ENCODE measurements at places on chromosomes 3 and 15.

GRCh38 chr3:149752788-149753136 lies 473 bp upstream of the COMMD2 start:
- no peak for DNase-seq

- peak; percentile 58 for DNase-seq
Observed at GRCh38 chr3:8266730-8267131, 234.9 kb upstream of the LMCD1 start.

DNA sequence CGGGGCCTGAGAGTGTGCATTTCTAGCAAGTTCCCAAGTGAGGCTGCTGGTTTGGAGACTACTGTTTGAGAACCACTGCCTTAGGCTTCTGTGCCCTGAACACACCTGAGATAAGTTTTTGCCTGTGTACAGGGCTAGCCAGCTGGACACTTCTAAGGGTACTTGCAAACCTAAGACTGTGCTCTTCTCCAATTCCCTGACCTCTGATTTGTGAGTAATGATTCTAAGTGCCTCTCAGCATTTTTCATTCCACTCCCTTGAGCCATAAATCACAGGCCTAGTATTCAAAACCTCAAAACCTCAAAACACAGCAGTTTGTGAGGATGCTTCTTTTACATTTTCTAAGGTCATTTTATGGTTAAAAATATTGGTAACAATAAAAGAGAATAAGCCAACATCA lies 148.4 kb downstream of the CHST2 start:
- peak; percentile 15 for DNase-seq

- no peak for DNase-seq
Observed at GRCh38 chr3:3302964-3303363, 123.5 kb upstream of the CRBN start.

DNA sequence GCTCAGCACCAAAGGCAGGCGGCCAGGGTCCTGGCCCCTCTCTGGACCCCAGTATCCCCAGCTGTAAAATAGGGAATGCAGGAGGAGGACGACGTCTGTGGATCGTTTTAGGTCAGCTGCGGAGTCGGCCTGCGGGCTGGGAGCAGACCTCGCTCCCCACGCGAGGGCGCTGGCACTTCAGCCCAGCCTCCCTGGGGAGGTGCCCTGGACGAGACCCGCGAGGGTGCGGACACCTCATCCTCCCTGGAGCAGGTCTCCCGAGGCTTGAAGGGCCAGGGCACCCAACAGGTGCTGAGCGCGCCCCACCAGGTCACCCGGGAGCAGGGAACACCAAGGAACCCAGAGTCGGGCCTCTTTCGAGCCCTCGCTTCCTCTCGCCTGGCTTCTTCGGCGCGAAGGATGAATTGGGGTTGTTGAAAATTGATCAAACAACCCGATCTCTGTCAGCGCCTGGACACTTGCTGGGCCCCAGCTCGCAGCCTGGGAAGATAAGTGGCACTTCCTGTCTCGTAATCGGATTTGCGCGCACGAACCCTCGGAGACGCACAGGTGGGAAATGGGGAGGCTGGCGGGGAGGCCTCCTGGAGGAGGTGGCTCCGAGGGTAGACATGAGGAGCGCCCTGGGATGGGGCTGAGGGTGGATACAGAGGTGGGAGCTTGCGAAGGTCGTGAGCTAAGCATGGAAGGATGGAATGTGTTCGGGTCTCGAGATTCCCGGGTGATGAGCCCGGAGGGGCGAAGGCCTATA lies 588 bp upstream of the VIPR1 start:
- DNase-seq: peak; percentile 27

GRCh38 chr3:183252973-183253527 lies at the start of gene B3GNT5:
TSS of gene B3GNT5 (plus strand) at chr3:183253253. CDS start at chr3:183269799, 16,546 bp downstream.
- DNase-seq: no peak

- DNase-seq: no peak
Observed at GRCh38 chr3:158775426-158776410, 26.1 kb upstream of the MFSD1 start.

DNA sequence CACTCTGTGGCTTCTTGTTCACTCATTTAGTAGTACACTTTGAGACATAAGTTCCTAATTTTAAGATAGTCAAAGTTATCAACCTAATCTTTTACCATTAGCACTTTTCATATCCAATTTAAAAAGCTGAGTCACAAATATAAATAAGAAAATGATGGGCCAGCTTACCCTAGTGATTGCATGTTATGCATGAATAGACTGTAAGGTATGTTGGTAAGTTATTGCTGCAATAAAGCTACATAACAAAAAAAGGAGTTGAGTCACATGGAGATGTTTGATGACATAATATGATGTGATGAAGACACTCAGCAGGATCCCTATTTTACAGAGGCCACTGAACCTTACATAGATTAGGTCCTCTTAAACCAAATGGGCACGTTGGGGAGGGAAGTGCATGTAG lies 161.3 kb downstream of the OCA2 start:
- peak; percentile 41 for DNase-seq

GRCh38 chr3:172698631-172699030 lies 12.2 kb downstream of the NCEH1 start:
- DNase-seq: no peak

DNA sequence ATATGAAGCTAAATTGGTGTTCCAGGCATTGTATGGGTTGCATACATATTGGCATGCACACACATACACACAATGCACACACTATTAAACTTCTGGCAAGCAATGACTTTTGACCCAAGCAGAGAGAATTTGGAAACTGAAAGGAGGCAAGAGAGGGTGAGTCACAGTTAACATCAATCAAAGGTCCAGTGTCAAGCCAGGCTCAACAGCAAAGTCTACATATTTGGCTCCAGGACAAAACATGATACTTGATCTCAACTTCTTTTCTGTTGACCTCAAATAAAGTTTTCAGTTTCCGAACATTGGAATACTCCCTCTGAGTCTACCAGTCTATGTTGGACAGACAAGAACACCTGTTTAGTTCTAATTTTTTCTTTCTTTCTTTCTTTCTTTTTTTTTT lies 28.3 kb downstream of the IL12A start:
- no peak for DNase-seq

GRCh38 chr3:189457201-189457607 lies 174.0 kb upstream of the TP63 start:
- DNase-seq: peak; percentile 22

DNA sequence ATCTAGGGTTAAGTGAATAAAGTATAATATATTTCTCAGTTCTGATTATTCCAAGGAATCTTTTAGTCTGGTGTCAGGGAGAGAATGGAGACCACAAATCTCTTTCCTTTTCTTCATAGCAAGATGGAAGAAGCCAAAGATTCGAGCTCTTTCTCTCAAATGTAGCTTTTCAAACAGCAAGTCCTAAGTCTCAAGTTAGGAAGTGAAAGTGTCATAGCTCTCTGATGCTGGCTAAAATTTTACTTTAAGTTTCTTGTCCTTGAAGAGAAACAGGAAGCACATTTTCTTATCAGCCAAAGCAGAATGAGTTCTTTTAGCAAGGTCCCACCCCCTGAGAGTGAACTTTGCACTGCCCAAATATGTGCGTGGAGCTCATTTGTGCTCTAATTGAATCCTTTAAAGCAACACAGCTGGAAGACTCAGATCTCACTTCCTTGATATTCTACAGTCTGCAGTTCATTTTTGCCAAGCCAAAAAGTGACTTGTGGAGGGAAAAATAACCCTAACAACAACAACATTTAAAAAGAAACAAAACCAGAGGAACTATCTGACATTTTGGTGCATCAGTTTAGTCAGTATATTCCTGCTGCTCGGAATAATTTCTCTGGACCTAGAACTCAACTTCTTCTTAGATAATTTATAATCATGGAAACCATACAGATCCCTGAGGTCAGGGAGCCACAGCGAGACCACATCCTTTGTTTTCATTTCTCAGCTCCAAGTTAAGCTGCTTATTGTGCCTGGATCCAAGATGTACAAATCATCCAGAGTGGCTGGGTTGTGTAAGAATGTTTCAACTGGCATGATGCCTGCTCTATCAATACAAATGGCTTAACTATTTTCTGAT lies 238.7 kb upstream of the P2RY1 start:
- peak; percentile 82 for DNase-seq

GRCh38 chr3:149646181-149646766 lies 11.6 kb downstream of the WWTR1 start:
- DNase-seq: peak; percentile 84

- DNase-seq: no peak
Observed at GRCh38 chr3:50862221-50862620, 187.5 kb downstream of the DOCK3 start.

GRCh38 chr3:52742418-52743041 lies 28.2 kb downstream of the NEK4 start:
- DNase-seq: peak; percentile 22

- no peak for DNase-seq
Observed at GRCh38 chr3:159627634-159628033, 361.0 kb upstream of the IL12A start.

GRCh38 chr3:119296727-119297122 lies 2.5 kb downstream of the ARHGAP31 start:
- DNase-seq: no peak

DNA sequence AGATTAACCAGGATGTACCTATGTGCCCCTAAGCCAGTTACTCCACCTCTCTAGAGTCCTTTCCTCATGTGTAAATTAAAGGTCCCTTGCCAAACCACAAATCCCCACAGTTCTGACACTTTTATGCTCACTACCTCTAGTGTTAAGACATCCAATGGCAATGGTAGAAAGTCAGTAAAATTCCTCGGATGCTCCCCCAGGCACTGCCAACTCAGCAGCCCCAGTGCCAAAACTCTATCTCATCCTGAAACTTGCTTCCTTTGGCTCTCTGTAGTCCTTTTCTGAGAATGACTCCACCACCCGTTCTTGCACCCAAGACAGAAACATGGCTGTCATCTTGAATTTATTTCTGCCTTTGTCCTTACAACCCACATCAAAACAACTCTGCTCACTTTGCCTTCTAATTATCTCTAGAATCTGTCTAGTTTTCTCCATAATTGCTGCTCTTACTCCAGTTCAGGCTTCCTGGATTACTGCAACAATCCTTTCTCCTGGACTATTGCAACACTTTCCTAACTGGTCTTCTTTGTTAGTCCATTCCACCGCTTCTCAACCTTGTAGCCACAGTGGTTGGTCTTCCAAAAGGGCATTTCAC lies 41.6 kb downstream of the MB21D2 start:
- no peak for DNase-seq

- no peak for DNase-seq
Observed at GRCh38 chr3:61765157-61765876, 203.9 kb downstream of the PTPRG start.

GRCh38 chr3:37040231-37040630 lies 46.9 kb downstream of the MLH1 start:
- DNase-seq: peak; percentile 7

GRCh38 chr3:24578951-24579421 lies 84.3 kb upstream of the THRB start:
- no peak for DNase-seq

Measured in fibroblast of skin of back (primary cell).